ENCODE measurements at places on chromosomes 7 and 10.
A peak's percentile ranks its signal among the peaks of the same experiment; 100 is the strongest.

- no peak overlapping the region for H3K27ac ChIP-seq
- H3K27me3 ChIP-seq = no peaks in the 10 kb centered on the region
- no peaks in the 10 kb centered on the region for H3K36me3 ChIP-seq
- DNase-seq = no peak
- no peaks in the 10 kb centered on the region for H3K4me1 ChIP-seq
Observed at GRCh38 chr10:71512761-71513539, 116.2 kb downstream of the CDH23 start.

DNA sequence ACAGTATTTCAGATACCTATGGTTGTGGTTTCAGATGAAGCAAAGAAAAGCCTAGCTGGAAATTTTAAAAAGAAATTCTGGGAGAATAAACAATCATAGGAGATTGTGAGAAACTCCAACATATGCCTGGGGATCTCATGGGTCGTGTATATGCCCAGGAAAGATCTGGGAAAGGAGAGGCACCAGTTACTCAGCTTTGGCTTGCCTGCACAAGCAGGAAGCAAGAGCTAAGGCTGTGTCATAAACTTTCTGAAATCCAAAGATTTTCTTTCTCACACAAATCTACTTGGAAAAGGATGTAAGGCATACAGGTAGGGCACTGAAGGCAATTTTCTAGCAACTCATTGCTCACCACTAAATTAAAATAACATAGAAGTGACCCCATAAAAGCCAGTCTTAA, 373.6 kb downstream of the CDC14C start:
- DNase-seq = no peak
- no peak overlapping the region for H3K27ac ChIP-seq
- no peaks in the 10 kb centered on the region for H3K36me3 ChIP-seq
- no peak overlapping the region for H3K4me3 ChIP-seq

DNA sequence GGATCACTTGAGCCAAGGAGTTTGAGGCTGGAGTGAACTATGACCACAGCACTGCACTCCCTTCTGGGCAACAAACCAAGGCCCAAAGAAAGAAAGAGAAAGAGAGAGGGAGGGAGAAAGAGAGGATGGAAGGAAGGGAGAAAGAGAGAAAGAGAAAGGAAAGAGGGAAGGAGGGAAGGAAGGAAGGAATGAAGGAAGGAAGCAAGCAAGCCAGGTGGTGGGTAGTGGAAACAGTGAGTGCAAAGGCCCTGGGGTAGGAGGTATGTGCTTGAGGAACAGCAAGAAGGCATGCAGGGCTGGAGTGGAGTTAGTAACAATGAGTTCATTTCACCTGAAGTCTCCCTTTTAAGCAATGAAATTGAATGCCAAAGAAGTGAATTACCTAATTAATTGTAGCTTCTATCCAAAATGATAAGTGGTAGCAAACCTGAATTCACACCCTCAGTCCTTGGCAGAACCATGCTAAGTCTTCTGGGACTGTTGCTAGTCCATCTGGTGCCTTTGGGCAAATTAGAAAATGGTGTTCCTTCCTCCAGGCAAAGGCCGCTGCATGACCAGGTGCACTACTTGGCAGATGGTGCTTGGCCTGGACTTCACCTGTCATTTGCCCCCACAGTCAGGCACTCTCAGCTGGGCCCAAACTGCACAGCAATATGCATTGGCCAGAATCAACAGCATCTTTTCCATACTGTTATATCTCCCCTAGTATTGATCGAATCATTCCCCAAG, 67.4 kb upstream of the MPP7 start:
- H3K4me3 ChIP-seq = no peak overlapping the region
- no peak for DNase-seq
- H3K27ac ChIP-seq = no peak overlapping the region
- peaks cover 6% of the 10 kb centered on the region for H3K27me3 ChIP-seq
- H3K36me3 ChIP-seq = no peaks in the 10 kb centered on the region

- H3K36me3 ChIP-seq = no peaks in the 10 kb centered on the region
- no peaks in the 10 kb centered on the region for H3K27me3 ChIP-seq
- no peak overlapping the region for H3K27ac ChIP-seq
- H3K4me3 ChIP-seq = no peak overlapping the region
- peak; percentile 0 for DNase-seq
Observed at GRCh38 chr7:2041496-2042367, 191.0 kb downstream of the MAD1L1 start.
